Iris pigment epithelial cell (primary cell): ENCODE measurements at places on chromosomes 13 and 19.

- no peak for DNase-seq
Observed at GRCh38 chr13:41938918-41939317, 22.0 kb downstream of the VWA8 start.

DNA sequence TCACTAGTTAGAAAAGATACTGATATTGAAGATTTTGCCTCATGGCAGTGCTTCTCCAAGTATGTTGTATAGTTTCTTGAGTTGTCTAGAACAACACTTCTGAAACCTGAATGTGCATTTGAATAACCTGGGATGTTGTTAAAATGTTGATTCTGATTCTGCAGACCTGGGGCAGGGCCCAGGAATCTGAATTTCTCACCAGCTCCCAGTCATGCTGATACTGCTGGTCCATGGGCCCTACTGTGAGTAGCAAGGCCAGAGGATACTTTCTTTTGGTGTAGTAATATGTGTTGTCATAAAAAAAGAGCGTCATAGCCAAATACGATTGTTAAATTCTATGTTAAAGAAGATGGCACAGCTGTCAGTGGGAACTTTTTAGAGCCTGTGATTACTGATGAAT, 41.6 kb upstream of the C1QTNF9 start:
- no peak for DNase-seq

GRCh38 chr19:22427960-22428913, 6.1 kb upstream of the ZNF98 start:
- no peak for DNase-seq

- peak; percentile 70 for DNase-seq
Observed at GRCh38 chr13:46698910-46699460, 98.0 kb downstream of the ESD start.

- DNase-seq = peak; percentile 96
Observed at GRCh38 chr19:57769345-57770131, at the start of gene ZNF586. Gene ZNF586 (plus strand): TSS chr19:57769676. CDS start chr19:57769843, 167 bp downstream.

DNA sequence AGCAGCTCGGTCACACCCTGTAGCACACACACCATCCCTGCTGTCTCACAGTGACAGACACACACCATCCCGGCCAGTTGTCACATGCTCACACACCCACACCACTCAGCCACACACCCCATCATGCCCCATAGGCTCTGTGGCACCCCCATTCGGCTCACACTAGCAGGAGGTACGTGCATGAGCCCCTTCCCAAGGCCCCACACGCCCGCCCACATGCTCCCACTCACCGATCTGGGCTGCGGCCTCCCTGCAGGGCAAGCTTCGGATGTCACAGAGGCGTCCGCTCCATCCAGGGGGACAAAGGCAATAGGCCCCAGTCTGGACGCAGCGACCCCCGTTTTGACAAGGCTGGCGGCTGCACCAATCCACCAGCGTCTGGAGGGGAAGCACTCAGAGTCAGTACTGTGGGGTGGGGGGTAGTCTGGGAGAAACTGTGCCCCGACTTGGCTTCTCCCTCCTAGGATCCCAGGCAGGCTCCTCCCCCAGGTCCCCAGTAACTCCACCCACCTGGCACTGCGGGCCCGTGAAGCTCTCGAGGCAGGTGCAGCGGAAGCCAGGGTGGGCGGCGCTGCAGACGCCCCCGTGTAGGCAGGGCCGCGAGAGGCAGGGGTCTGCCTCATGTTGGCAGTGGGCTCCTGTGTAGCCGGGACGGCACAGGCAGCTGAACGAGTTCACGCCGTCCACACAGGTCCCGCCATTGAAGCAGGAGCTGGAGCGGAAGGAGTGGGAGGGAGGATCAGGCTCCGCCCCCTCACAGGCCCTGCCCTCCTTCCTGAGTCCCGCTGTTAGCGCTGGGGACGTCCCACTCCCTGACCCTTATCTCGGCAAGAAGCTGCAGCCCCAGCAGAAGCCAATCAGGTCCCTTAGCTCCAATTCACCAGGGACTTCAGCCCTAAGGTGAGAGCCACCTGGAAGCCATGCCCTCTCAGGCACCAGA, 20.1 kb downstream of the NOTCH3 start:
- DNase-seq = no peak

DNA sequence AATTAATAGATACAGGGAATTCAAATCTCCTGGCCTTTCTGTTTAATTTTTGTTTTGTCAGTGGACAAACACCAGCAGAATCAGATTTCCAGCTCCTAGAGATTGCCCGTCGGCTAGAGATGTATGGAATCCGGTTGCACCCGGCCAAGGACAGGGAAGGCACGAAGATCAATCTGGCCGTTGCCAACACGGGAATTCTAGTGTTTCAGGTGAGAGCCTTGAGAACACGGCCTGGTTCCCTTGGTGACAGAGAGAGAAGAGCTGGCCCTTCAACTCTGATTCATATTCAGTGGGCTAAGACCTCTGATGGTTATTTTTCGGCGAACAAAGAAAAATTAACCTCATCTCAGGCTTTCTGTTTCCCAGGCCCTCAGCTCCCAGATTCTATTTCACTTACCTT, 191.3 kb downstream of the STK24 start:
- no peak for DNase-seq

DNA sequence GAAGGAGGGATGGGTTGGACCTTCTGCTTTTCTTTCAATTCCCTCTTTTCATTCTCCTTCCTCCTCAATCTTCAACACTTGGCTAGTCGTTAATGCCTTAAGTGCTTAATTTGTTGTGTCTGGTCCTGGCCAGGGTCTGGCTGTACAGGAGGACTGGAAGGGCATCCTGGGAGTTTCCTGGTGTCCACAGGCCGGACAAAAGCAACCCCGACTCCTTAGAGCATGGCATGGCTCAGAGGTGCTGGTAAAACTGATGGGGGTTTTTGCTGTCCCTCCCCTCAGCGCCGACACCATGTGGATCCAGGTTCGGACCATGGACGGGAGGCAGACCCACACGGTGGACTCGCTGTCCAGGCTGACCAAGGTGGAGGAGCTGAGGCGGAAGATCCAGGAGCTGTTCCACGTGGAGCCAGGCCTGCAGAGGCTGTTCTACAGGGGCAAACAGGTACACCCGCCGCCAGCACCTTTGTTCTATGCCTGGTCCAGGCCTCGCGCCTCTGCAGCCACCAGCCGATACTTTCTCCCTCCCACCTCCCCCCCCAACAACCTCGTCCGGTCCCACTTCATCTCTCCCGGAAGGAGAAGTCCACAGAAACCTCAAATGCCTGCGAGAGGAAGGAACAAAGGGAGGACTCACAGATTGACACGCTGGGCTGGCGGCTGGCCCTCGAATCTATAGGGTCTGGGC, 1.4 kb downstream of the UHRF1 start:
- peak; percentile 75 for DNase-seq

DNA sequence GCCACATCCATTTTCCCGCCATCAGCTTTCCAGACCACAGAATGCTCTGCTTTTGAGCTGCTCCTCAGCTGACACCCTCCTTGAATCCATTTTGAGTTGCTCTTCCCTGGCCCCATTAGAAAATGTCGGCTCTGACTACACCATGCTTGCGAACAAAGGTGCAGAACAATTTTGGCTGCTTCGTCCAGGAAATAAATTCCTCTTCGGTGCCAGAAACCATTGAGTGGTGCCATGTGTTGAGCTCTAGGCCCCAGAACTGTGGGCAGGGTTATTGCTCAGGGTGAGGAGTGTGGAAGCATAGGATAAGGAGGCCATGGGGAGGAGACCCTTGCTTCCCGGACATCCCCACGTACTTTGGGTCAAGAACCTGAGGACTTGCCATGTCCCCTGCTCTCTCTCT, 52.1 kb downstream of the NFIX start:
- no peak for DNase-seq
